ENCODE measurements at places on chromosomes 5 and 9.

- no peak for DNase-seq
These were observed 193.0 kb upstream of the MAP1B start for GRCh38 chr5:71914281-71914680.

- DNase-seq = no peak
These were observed 314.1 kb upstream of the ATP10B start for GRCh38 chr5:161165998-161166660.

GRCh38 chr9:68966496-68966944 lies 47.4 kb downstream of the PRKACG start:
- DNase-seq = no peak

- DNase-seq = no peak
These were observed 65.9 kb upstream of the PLPP1 start for GRCh38 chr5:55600497-55601203.

DNA sequence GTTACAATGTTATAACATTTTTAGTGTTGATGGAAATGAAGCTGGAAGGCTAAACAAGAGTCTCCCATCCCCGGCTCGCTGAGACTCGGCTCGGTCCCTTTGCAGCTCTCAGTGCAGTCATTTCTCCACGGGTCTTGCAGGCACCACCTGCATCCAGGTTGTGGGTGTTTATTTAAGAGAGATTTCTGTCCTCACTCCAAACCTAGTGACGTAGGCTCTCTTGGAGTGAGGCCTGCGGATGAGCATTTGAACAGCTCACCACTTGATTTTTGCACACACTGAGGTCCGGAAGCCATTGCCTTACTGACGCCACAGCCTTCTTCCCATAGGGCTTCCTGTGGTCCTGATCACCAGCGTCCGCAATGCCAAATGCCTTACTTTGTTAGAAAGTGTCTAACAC lies 197.7 kb upstream of the OTULINL start:
- DNase-seq = no peak

GRCh38 chr9:134220311-134220710 lies 55.9 kb upstream of the RNU6ATAC start:
- DNase-seq = peak; percentile 89

GRCh38 chr9:16179566-16179965 lies 626.7 kb downstream of the CCDC171 start:
- DNase-seq = no peak

- no peak for DNase-seq
These were observed 434.0 kb downstream of the NFIB start for GRCh38 chr9:13879981-13880380.

DNA sequence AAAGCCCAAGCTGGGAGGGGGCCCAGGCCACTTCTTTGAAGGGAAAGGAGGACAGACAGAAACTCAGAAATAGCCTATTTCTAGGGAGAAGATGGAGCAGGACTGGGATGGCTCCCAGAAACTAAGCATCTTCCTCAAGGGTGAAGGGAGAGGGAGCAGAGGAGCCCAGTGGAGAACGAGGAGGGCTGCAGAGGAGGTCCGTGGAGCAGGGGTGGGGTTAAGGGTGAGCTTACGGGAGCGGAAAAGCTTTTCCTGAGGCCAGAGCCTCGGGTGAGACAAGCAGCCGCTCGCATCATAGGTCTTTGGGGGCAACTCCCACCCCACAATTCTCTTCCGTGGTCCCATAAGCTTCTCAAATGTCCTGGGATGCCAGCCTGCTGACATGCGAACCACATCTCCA lies 127.1 kb upstream of the PHYKPL start:
- no peak for DNase-seq

DNA sequence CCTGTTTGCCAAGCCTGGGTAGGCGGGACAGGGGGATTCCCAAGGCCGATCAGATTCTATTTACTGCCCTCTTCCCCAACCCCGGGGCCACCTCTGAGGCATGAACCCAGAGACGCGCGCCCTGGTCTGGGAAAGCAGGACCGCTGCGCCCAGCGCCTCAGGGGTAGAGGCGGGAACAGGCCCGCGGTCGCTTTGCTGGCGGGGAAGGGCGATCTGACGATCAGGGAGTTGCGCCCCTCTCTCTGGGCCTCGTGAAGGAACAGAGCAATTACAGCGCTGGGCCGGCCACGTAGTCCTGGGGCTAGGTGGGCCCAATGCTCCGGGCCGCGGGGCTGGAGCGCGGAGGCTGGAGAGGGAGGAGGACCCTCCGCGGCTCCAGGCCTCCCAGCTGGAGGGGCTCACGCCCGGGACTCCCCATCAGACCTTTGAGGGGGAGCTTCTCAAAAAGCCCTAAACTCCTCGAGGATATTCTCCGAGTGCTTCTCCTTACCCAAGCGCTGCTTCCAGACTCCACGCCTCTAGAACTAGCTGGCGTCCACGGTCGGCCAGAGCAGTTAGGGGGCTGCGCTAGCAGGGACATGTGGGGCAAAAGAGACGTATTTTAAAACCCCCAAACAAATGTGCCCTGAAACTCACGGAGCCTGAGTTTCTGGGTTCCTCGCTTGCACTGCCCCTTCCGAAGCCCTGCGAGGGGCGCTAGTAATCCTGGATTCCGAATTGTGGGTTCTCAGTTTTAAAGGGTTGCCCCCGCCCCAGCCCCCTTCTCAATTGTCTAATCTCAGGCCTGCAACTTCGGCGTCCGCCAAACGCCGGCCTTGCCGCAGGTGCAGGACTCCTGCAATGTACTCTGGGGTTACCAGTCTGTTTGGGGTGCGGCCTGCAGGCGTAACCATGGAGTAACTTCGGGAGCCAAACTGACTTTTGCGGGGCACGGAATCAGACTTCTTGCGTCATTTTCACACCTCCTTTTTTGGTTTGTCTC lies 57.6 kb downstream of the TMEM174 start:
- DNase-seq = no peak

- DNase-seq = no peak
These were observed 189.1 kb upstream of the IL12B start for GRCh38 chr5:159519365-159519764.

DNA sequence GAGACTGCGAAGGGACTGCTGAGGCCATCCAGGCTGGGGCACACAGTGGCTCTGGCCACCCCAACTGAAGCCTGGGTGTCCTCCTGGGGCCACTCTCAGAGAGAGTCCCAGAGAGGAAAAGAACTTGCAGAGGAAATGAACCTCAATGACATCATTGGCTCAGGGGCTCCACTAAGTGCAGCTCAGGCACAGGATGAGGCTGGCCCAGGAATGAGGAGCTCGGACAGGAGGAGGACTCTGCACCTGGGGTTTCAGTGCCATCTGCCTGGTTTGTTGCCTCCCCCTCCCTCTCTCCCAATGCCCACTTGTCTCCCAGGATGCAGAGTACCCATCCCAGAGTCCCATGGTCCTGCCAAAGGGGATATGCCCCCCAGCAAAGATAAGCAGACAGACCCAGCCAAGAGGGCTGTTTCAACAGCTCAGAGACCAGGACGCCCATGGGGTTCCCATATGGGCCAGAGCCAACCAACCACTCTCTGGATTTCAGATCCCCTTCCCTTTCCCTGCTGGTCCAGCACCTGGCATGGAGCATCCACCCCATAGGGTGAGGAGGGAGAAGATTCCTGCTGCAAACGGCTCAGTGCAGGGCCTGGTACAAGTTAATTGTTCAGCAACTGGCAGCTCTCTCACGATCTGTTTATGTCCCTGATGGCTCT lies 26.9 kb upstream of the OLFM1 start:
- no peak for DNase-seq

DNA sequence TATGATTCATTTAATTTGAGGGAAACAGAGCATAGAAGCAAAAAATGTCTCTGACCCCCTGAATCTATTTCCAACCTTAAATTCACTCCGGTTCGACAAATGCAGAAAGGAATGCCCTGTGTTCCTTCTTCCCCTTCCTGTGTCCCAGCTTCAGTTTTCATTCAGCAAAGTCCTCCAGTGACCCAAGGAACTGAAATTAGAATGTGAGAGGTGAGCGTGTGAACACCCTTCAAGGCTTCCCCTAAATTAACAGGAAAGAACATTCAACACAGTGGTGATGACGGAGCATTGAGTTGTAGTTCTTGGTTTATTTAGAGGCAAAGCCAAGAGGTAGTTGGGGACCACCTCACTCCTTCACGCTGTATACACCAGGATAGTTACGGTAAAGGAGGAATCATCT lies 97.6 kb upstream of the CTSL start:
- DNase-seq = no peak

GRCh38 chr9:81771571-81771970 lies 82.2 kb upstream of the TLE1 start:
- DNase-seq = no peak

- DNase-seq = no peak
These were observed 7.8 kb downstream of the RXRA start for GRCh38 chr9:134333874-134334581.

- no peak for DNase-seq
These were observed 274.5 kb downstream of the TLE1 start for GRCh38 chr9:81414836-81415235.

DNA sequence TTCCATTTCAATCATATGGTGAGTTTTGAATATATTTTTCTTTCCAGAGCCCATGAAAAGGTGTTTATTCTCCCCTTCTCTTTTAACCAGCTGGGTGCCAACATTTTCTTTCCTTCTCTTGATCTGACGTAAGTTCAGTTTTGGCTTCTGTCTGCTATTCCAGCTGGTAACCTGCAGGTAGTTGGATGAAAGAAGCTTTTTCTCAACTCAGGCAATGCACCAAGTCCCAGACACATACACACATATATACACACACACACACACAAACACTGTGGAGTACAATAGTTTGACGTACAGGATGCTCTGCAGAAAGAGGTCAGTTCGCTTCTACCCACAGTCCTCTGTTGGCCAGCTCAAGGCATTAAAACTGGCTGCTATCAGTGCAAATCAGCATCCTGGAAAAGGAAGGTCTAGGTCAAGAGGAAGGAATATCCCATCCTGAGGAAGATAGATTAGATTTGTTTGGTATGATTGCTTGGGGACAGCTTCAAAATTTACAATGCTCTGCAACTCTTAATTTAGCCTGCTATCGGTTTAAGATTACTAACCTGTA lies 214.3 kb upstream of the SEMA6A start:
- DNase-seq = no peak

DNA sequence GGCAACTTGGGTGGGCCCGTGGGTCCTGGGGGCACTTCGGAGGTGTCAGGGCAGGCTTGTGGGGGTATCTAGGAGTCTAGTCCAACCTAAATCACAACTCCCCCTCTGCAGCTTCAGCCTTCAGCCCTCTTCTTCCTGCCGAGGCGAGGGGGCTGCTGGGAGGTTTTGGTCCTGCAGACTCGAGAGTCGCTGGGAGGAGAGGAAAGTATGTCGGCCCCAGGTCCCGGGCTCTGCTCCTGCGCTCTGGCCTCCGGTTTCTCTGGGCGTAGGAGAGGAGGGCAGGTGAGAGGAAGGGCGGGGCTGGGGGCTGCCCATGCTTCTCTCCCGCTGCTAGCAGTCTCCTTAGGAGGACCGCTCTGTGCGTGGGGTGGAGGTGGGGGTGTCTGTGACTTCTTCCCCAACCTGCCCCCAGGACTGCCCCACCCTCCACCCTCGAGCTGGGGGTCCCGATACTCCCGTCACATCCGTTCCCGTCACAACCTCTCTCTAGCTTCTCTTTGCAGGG lies 139.8 kb upstream of the COL5A1 start:
- no peak for DNase-seq

- no peak for DNase-seq
These were observed 459.5 kb upstream of the KLF4 start for GRCh38 chr9:107949061-107949460.

DNA sequence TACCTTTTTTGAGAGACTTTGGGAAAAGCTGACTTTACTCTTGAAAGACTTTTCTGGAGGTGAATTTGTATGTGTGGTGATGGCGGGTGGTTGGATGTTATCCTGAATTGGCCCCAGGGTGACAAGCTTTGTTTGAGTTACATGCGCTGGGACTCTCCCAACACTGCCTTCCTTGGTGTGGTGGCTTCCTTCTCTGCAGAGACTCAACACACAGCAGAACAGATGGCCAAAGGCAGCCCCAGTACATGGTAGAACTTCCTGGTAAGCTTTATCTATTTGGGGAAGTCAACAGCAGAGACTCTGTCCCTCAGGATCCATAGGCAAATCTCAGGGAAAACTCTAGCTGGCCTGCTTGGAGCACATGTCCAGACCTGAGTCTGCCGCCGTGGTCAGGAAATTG lies 18.1 kb downstream of the C1QTNF2 start:
- DNase-seq = no peak

- no peak for DNase-seq
These were observed 16.8 kb downstream of the IRX4 start for GRCh38 chr5:1865948-1866347.

DNA sequence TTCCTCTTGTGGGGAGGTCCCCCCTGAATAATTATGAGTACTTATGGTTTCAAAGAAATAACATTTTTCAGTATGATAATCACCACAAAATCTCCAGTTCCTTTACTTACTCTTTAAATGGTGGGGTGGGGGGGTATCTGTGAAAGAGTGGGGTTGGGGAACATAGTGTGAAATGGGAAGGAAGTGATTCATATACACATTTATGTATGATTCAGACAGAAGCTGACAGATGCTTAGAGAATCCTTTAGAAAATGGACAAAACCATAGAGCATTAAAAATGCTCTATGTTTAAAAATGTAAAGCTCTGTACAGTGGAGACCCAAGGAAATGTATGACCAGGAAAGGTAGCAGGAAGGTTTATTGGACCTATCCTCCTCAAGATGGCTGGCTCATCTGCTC lies 267.5 kb upstream of the GRIA1 start:
- no peak for DNase-seq

DNA sequence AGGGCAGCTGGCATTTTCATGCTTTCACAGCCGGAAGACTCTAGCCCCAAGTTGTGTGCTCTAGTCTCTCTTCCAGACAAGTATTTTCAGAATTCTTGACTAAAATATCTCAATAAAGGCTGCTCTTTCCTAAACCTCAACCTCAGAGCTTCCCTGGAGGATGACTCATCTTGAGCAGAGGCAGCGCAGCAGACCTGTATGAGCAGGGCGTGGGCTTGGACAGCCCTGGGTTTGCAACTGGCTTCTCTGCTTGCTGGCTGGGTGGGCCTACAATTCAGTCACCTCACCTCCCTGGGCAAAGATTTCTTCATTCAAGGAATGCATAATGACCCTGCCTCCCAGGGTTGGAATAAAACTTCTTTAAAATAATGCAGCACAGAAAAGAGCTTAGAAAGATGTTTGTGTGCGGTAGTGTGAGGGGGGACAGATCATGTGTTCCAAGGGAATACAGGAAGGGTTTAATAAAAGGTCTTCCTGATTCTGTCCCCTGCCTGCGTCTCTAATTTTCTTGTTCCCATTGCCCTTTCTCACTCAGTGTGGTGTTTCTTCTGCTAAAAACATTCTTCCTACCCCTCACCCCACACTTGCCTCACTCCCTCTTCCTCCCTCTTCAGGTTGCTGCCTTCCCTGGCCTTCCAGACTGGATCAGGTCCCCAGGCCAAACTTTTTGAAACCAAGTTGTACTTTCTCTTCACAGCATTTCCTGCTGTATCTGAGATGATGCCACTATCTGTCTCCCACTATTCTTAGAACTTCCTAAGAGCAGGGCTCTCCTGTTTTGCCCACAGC lies 39.4 kb upstream of the MAP1B start:
- DNase-seq = no peak

DNA sequence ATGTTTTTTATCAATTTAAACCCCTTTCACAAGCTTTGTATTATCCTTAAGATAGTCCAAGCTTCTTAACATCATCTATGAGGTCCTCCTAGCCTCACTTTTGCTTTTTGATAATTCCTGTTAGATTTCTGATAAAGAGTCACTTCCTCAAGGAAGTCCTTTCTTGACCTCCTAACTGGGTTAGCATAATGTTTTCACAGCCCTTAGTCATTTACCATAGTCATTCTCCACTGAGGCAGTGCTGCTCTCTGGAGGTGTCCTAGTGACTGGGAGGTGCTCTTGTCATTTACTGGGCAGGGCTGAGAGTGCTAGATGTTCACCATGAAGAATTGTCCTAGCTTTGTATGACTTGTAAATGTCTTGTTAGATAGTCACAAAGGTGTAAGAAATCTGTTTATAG lies 26.4 kb downstream of the TNPO1 start:
- DNase-seq = no peak

Measured in right lobe of liver (tissue), 6 donors.